ENCODE measurements at places on chromosomes 2 and 18. TPM values are rescaled to one million over a fixed set of nuclear protein-coding genes. Genes with fewer than 3 reads are reported as not detected.
A peak's percentile ranks its signal among the peaks of the same experiment; 100 is the strongest.

DNA sequence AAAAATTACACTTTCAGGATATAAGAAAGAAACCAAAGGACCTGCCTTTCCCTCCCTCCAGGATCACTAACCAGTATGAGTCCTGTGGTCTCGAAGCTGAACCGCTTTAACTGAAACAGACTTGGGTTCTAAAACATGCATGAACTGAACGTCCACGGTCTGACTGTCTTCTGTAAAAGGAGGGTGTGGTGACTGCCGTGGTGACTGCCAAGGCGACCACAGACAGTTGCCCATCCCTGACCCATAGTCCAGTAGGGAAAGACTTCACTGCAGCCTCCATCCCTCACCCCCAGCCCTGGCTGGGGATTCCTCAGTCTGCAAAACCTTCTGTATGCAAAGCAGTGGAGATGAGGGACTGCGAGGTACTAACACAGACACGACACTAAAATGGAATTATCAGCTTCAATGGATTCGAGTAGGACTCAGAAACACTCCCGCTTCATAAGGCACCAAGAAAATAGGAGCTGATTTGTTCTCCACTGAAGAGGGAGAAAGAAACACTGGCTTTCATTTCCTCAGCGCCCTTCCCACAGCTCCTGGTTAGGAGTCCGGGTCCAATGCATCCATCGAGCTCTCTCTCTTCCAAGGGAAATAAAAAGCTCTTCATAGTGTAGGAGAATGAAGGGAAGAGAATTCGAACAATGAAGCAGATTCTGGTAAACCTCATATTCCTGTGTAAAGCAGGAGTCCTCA lies 197.2 kb downstream of the HDAC4 start:
- no peak for DNase-seq

- DNase-seq: peak; percentile 84
Observed at GRCh38 chr2:108533832-108534583, at the start of gene LIMS1. Gene LIMS1 (plus strand): TSS chr2:108534470. CDS start chr2:108534563, 93 bp downstream.

GRCh38 chr2:28424799-28425463 lies 32.3 kb downstream of the FOSL2 start:
- no peak for DNase-seq

DNA sequence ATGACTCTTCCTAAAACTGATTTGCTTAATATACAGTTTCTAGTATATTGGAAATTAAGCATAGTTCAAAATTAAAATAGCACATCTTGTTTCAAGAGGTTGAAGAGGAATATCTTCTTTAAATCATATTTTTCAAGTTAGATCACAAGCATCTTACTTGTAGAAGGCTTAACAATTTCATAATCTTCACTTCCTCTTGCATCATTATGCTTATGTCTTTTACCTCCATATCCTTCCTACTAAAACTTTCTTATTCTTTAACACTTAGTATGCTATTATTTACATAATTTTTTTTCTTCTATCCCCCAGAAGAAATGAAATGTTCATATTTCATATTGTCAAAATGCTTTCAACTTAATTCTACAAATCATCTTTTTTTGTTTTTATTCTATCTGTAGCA lies 1354.9 kb upstream of the TMEFF2 start:
- DNase-seq: no peak

- no peak for DNase-seq
Observed at GRCh38 chr18:26544451-26544850, 3.9 kb downstream of the KCTD1 start.

- no peak for DNase-seq
Observed at GRCh38 chr2:105236060-105236424, 5.5 kb upstream of the GPR45 start.

DNA sequence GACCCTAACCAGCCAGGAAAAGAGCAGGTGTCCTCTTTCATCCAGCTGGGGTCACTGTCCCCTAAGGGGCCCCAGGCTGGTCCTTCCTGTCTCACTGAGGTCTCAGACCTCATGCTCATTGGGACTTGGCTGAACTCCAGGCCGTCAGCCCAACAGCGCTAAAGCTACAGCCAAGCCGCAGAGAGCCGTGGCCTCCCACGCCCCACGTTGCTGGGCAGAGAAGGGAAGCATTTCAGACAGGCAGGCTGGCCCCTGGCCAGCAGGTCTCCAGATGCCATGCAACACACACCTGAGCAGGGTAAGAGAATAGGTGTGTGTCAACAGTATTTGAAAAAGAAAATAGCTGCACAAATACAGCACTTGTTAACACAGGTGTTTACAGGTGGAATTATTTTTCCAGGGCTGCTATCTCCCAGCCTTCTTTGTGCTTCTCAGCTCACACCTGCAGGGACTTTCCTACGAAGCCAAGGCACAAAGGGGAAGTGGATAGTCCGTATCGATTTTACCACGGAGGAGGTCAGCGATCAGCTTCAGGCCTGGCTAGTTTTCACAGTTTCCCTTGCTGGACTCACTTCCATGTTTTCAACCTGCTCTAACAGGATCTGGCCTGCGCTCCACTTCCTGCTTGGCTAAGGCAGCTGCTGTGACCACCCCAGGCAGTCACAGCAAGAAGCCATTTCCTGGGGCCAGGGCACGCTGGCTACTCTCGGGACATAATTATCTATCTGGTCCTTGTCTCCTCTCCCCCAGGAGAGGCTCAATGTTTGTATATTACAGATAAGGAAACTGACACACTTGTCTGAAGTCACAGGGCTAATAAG lies 156.1 kb upstream of the ID2 start:
- no peak for DNase-seq

GRCh38 chr2:201532686-201533304 lies 81.3 kb downstream of the STRADB start:
- no peak for DNase-seq

- no peak for DNase-seq
Observed at GRCh38 chr18:59839246-59839645, 60.5 kb upstream of the PMAIP1 start.

- no peak for DNase-seq
Observed at GRCh38 chr2:230968921-230969658, 26.8 kb upstream of the SPATA3 start.

Gene CAVIN2
- 194 TPM for total RNA-seq

Gene NCKAP5
- 1.3 TPM for total RNA-seq

Gene ZEB2
- total RNA-seq: 344 TPM

Gene GAD1
- 0.31 TPM for total RNA-seq

Gene C2orf92
- 4.8 TPM for total RNA-seq

Gene TRMT61B
- 7.7 TPM for total RNA-seq

Gene MYO5B
- total RNA-seq: 31.0 TPM

Gene RAPGEF4
- 11.7 TPM for total RNA-seq

Measured in omental fat pad (tissue), 4 donors.